ENCODE measurements at places on chromosomes 11 and 22. TPM values are rescaled to one million over a fixed set of nuclear protein-coding genes. Genes with fewer than 3 reads are reported as not detected.

PKP3 gene
- total RNA-seq: 7.7 TPM

H19 gene
- 413 TPM for total RNA-seq

IFTAP gene
- total RNA-seq: 22.5 TPM

GVQW3 gene
- total RNA-seq: 2.9 TPM

DNA sequence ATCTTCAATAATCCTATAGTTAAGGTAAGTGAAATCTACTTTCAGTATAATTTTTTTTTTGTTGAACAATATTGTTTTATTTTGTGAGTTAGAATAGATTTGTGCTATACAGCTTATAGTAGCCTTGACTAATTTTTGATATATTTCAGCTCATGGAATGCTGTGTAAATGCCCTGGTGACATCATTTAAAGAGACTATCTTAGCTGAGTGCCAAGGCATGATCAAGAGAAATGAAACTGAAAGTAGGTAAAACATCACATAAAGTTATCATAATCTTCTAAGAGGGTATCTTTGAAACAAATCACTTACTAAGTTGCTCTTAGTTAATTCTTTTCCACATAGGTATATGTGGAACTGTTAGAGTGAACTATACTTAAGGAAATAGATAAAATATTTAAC is 51.4 kb upstream of the ACAT1 start:
- peak; percentile 60 for DNase-seq

DNA sequence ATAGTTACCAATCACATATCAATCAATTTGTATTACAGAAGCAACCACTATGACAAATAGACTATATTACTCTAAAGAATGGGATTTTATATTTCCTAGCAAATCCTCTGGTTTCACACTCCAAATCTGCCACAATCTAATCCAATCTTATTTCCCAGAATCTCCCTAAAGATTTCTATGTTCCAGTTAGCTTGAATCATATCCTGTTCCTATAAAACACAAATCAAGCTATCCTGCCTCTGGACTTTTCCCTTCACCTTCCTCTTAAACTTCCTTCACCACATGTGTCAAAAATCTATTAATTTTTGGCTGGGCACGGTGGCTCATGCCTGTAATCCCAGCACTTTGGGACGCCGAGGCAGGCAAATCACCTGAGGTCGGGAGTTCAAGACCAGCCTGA is 50.0 kb downstream of the PIK3C2A start:
- no peak for DNase-seq

DNA sequence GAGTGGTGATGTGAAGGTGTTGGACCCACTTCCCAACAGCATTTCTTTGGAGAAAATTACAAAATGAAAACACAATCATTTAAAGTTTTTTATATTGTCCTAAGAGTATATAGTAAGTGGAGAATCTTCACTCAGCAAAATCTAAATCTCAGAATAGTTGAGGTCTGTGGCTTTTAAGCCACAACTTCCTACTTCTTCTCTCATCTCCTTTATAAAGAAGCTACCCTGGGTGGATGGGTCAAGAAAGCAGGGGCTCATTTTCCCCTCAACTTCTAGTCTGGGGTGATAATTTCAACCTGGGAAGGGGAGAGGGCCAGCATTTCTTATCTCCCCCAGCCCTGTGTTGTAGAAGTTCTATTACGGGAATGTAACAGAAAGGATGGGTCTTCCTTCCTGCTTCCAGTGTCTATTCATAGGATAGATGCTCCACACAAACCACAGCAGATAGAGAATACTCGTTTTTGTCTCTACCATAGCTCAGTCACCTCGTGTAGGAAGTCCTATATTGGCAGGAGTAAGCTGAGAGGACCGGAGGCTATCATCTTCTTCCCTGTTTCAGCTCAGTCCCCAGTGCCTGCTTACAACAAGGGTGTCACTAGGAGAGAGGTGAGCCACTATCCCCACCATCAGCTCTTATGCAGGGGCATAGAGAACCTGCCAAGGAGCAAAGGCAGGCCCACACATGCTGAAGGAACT is 341.5 kb downstream of the CASP12 start:
- no peak for DNase-seq

DNA sequence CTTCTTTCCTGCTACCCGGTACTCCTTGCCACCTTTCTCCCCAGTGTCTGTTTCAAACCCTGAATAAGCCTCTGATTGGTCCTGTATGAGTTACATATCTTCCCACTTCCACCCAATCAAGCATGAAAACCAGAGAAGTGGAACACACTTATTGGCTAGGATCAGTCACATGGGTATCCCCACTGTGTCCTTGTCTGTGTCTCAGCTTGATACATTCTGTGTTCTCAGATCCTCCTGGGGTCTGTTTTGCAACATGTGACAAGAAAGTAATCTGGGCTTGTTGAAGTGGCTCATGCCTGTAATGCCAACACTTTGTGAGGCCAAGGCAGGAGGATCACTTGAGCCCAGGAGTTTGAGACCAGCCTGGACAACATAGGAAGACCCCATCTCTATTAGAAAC is 23.9 kb downstream of the MCHR1 start:
- no peak for DNase-seq

- DNase-seq: no peak
Measured at GRCh38 chr22:37641561-37641949, 2.1 kb downstream of the SH3BP1 start.

- no peak for DNase-seq
Measured at GRCh38 chr11:113043698-113044097, 82.5 kb downstream of the NCAM1 start.

GRCh38 chr11:86447763-86448480 is 73.2 kb downstream of the CCDC81 start:
- DNase-seq: peak; percentile 18

GRCh38 chr22:23888615-23889401 is 5.4 kb upstream of the MIF start:
- DNase-seq: no peak

DNA sequence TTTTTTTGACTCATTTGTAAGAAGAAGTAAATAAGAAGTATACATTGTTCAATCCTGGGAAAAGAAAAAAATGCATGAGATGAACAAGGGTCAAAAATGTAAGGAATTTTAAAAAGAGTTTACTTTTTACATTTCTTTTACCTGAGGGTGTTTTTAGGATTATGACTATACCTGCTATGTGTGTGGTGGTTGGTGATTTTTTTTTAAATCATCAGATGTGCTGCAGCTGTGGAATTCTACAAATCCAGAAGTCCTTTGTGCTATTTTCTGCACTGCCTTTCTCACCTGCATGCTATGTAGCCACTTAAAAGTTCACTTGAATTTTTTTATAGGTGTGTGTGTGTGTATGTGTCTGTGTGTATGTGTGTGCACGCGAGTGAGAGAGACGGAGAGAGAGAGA is 185.3 kb downstream of the FAT3 start:
- no peak for DNase-seq

DNA sequence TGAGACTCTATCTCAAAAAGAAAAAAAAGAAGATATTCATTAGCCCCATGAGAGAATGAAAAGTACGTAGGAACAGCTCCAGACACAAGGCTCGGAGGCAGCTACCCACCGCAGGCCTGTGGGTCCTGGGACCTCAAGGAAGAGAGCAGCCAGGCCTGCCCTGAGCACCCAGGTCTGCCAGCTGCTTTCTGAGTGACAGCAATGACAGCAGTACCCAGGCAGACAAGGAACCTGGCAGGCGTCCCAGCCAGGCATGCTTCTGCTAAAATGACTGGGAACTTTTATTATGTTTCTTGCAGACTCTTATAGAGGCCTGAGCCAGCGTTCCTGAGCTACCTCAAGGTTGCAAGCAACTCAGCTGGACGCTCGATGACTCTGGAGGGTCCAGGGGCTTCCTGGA is 31.6 kb downstream of the CPT1A start:
- no peak for DNase-seq

DNA sequence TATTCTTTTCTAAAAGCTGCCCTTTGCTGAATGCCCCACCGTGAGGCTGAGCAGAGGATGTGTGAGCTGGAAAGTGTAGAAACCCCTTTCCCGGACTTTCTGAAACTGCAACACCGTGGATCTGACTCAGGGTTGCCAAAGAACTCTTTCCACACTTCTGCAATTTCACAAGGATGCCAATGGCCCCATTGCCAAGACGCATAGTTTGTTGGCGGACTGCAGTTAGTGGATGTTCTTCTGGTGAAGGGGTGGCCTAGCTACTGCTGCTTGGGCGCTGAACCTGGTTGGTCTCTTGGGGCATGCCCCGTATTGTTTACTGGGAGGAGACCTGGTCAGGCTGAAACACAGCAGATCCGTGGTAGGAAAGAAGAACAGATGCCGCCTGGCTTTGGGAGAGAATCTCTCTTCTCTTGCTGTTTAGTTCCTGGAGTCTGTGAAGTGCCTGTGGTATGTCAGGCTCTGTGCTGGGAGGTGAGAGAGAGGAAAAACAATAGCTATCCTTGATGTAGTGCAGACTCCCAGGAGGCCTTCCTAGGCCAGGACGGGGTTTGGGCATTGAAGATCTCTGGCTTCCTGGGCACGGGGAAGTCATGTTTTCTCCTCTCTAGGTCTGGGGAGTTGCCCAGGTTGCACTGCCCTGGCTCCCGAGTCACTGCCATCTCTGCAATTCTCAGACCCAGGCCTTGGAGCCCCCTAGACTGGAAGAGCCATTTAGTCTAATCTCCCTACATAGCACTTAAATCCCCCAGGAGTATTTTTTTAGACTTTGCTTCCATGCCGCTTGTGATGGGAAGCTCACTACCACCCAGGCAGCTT is 26.9 kb downstream of the CD82 start:
- DNase-seq: no peak

DNA sequence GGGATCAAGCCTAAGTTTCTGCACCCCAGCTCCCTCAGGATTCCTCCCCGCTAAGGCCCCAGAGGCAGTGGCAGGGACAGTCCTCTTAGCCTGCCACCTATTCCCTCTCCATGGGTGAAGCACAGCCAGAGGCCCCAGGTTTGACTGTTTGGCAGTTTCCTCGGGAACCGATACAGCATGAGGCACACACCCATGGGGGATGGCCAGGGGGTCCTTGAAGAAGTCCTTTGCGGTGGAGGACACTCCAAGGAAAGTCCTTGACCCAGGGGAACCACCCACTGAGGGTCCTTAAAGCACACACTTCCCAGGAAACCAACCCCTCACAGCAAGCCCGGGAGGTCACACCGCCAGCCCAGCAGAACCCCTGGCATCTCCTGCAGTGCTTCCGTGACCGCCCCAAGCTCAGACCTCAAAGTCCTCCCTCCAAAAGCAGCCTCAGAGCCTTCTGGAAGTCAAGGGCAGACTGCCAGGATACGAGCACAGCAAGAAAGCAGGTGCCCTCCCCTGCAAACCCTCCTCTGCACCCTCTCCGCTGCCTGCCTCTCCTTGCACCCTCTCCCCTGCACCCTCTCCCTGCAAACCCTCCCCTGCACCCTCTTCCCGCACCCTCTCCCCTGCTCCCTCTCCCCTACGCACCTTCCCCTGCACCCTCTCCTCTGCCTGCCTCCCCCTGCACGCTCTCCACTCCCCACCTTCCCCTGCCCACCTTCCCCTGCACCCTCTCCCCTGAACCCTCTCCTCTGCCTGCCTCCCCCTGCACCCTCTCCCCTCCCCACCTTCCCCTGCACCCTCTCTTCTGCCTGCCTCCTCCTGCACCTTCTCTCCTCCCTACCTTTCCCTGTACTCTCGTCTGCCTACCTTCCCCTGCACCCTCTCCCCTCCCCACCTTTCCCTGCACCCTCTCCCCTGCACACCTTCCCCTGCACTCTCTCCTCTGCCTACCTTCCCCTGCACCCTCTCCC is 1.4 kb downstream of the SIGIRR start:
- DNase-seq: no peak

DNA sequence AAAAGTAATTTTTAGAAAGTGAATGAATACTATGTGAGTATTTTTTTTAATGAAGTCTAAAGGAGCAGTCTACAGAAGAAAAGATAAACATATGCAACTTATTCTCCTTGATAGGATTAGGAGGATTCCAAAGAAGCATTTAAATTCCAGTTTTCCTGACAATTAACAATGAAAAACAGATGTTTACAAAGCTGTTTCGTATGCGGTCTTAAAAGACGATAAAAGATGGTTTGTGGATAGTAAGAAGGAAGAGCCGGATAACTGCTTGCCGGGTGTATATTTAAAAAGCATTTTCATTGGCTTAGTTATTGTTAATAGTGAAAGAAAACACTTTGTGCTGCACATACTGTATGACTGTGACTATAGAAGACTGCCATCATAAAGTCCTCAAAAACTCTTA is 120.0 kb upstream of the C11orf58 start:
- no peak for DNase-seq

GRCh38 chr22:23302171-23303002 is 122.1 kb downstream of the BCR start:
- DNase-seq: no peak

DNA sequence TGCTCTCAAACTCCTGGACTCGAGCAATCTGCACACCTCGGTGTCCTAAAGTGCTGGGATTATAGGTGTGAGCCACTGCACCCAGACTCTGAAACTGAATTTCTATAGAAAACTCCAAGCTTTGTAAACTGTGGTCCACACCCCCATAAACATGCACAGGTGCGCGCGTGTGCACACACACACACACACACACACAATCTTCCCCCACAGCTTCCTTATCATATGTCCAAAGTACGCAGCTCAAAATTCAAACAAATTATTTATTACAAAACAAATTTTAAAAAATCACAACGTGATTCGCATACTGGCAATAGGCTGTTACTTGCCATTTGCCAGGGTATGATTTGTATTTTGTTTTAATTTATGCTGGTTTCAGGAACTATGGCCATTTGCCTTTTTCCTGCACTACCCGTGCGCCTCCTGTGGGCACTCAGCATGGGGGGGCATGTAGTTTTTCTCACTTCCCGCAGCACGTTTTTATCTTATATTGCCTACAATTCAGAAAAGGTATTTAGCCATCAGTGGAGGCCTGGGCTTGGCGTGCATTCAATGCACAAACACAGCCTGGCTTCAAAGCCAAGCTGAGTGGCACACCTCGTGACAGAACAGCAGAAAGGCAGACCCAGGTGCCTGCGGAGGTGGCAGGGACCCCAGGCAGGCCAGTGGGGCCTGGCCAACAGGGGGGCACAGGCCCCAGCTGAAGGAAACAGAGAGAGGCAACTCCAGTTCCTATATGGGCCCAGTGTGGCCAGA is 10.8 kb upstream of the SNX32 start:
- no peak for DNase-seq

- DNase-seq: no peak
Measured at GRCh38 chr11:22472306-22472705, 134.1 kb downstream of the SLC17A6 start.

GRCh38 chr11:27357250-27357649 is 5.8 kb downstream of the CCDC34 start:
- DNase-seq: no peak

DNA sequence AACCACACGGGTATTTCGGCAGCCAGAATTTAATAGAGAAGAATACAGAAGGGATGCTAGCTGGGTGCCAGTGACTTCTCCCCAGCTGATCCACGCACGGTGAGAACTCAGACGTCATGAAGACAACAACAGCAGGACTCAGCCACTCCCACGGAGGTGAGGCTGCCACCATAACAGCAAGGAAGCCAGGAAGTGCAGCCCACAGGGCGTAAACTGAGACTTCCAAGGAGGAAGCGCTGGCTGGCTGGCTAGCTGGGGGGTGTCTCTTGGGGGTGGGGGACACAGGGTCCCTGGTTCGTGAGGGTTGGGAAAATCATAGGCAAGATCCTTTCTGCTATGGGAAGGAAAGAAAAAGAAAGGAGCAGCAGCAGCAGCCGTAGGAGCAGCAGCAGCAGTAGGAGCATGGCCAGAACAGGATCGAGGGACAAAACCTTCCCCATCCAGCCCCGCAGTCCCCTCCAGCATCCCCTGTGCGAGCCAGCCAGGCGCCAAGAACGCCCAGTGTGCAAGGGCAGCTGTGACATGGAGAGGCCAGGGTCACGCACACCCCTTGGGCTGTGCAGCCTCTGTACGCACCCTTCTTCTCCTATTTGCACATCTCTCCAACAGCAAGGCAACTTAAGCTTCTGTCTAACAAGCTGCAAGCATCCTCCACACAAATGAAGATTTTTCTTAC is 49.6 kb upstream of the SHANK2 start:
- no peak for DNase-seq

GRCh38 chr11:6387811-6388599 is 2.3 kb upstream of the SMPD1 start:
- DNase-seq: no peak
